Endothelial cell (in vitro differentiated cells): ENCODE measurements at places on chromosomes 4 and X. TPM values are rescaled to one million over a fixed set of nuclear protein-coding genes. Genes with fewer than 3 reads are reported as not detected.

PCSK1N gene
- total RNA-seq: 2.0 TPM

PGRMC2 gene
- total RNA-seq: 37.4 TPM

DNA sequence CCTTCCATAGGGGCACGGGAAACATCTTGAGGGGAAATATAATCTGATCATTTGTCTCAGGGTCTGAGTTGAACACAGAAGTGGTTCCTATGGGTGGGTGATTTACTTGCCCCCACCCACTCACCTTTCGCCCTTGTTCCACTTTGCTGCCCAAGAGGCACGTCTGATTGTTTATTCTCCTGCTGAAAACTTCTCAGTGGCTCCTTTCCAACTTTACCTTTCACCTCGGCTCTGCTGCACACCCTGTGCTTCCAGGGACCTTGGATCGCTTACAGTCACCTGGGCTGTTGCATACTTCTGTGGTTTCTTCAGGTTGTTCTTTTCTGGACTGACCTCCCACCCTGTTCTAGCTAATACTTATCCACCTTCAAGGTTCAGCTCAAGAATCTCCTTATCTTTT lies 213.4 kb upstream of the JADE1 start:
- no peak for DNase-seq

ATOH1 gene
- not detected for total RNA-seq

TMSB15A gene
- total RNA-seq: 11.2 TPM

- no peak for DNase-seq
Measured at GRCh38 chr4:38523524-38524448, 140.2 kb upstream of the KLF3 start.

DNA sequence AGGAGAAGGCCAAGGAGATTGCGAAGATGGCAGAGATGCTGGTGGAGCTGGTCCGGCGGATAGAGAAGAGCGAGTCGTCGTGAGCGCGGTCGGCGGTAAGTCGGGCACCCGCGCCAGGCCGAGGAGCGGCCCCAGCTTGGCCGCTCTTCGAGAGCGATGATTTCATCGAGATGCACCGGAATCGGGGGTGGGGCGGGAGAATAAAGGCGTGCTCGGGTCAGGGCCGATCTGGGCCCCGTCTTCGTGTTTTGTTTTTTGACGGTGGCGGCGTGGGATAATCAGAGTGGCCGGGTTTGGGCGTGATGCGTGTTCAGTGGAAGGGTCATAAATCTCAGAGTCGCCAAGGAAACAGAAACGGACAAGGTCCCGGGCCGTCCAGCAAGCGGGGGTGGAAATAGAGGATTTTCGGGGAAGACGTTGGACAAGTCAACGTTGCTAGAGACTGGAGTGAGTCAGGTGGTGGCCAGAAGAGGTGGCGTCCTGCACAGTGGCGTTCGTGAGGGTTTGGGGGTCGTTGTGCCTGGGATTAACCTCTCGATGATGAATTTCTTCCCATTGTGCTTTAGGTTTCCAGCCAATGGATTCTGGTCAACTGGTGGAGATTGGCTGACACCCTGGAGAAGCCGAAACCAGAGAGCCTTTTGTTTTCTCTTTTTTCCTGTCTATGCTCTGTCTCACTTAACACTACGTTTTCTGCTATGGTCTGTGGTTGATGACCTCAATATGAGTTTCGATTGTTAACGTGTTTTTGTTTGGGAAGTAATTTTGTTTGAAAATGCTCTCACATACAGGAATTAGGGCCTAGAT lies 882 bp downstream of the MRFAP1 start:
- DNase-seq: peak; percentile 46

- no peak for DNase-seq
Measured at GRCh38 chr4:169741569-169741968, 16.2 kb downstream of the HPF1 start.

DNA sequence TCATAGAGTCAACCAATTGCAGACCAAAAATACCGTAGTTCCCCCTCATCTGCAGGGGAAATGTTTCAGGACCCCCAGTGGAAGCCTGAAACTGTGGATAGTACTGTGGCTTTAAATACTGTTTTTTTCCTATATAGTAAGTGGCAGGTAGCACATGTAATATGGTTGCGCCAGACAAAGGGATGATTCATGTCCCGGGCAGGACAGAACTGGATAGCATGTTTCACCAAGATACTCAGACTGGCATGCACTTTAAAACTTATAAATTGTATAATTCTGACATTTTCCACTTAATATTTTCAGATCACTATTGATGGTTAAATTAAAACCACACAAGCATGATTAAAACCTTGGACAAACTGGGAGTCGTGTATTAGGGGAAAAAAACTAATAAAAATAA lies 276.3 kb upstream of the AGA start:
- no peak for DNase-seq
